ENCODE measurements at places on chromosomes 13 and 19.
A peak's percentile ranks its signal among the peaks of the same experiment; 100 is the strongest.

GRCh38 chr19:46478356-46478986 is 7.1 kb upstream of the PNMA8A start:
- DNase-seq, result peak; percentile 15

GRCh38 chr13:35629026-35629425 is 152.5 kb upstream of the MAB21L1 start:
- no peak for DNase-seq

GRCh38 chr19:6070720-6071485 is 39.4 kb downstream of the RFX2 start:
- DNase-seq, result no peak

GRCh38 chr13:79648191-79648590 is 167.2 kb downstream of the NDFIP2 start:
- no peak for DNase-seq

- DNase-seq, result no peak
Observed at GRCh38 chr13:109569958-109570711, 216.2 kb downstream of the IRS2 start.

DNA sequence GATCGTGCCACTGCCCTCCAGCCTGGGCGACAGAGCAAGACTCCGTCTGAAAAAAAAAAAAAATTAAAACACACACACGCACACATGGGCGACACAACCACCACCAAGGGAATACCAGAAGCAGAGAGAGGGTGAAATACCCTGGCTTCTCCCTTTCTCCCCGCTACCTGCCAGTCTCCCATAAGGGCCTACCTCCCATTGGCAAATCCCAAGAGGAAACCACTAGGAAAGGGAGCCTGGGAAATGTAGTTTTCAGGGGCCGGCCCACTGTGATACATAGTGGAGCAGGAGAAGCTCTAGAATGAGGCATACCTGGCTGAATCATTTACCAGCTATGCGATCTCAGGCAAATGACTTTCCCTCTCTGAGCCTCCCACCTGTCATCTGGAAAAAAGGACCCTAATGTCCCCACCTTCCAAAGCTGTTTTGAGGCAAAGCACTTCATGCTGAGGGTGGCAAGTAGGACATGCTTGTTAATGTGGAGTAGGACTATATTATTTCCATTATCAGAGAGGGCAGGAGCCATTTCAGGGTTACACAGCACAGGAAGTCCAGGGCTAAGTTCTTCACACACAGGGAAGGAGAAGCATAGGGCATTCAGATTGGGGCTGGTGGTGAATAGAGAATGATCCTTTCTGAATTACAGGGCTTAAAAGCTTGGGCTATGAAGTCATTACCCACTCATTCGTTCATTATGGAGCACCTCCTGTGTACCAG is 14.3 kb upstream of the HNRNPUL1 start:
- DNase-seq, result no peak

GRCh38 chr19:48418317-48419064 is 25.0 kb downstream of the GRIN2D start:
- DNase-seq, result no peak

DNA sequence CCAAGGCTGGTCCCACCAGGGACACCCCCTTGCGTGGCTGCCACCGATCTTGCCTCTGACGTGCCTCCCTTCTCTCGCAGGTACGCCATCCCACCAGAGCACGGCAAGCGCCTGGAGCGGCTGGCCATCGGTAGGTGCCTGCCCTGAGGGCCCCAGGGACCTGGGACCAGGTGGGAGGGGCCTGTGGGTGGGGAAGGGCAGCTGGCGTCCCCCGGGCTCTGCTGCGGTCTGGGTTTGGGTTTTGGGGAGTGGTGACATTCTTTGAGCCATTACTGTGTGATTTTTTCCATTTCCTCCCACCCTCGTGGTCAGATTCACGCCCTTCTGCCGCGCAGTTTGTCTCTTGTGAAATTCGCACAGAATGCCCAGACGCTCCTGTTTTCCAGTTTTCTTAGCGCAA is 102.0 kb downstream of the KDM4B start:
- no peak for DNase-seq

DNA sequence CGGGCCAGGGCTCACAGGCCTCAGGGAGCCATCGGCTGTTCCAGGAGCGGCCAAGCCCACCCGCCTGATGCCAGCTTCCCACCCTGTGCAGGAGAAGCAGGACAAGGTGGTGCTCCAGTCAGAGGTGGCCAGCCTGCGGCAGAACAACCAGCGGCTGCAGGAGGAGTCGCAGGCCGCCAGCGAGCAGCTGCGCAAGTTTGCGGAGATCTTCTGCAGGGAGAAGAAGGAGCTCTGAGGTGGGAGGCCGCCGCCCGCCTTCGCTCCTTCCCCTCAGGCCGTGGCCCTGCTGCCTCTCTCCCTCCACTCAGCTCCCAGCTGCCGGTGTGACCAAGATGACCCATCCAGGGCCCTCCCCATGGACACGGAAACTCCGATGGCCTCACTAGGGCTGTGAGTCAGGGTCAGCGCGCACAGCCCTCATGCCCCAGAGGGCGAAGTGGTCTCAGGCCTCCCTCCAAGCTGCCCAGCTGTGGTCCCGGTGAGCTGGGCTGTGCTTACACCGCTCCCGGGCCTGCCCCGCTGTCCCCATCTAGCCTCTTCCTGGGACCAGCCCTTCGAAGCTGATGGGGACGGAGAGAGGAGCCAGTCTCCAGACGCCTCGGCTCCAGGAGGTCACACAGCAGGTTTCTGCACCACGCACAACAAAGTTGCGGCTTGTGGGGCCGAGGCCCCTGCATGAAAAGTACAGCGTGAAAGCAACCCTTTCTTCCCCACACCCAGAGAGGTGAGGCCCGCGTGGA is 17.8 kb downstream of the DPF1 start:
- no peak for DNase-seq

GRCh38 chr19:39846678-39847486 is 703 bp upstream of the FBL start:
- no peak for DNase-seq

- no peak for DNase-seq
Observed at GRCh38 chr19:30653646-30654386, 281.6 kb downstream of the ZNF536 start.

- DNase-seq, result no peak
Observed at GRCh38 chr19:16605553-16605994, 22.4 kb downstream of the MED26 start.

GRCh38 chr13:59584761-59585670 is 578.7 kb downstream of the DIAPH3 start:
- DNase-seq, result no peak

DNA sequence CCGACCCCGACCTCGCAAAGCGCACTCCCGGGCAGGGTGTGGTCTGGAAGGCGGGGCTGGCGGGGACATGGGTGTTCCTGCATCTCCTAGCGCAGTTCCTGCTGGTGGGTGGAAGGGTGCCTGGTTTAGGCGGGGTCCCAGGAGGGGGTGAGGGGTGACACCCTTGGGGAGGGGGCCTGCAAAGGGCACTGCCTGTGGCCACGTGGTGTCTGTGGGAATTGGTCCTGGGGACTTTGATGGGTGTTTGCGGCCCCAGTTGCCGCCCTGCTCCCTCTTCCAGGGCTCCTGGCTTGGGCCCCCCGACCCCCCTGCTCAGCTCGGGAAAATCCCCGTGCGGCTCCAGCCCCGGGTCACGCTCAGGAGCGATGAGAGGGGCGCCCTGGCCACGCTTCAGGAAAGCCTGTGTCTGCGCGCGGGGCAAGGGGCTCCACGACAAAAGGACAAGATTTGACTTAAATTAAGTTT is 19.1 kb downstream of the WTIP start:
- no peak for DNase-seq

DNA sequence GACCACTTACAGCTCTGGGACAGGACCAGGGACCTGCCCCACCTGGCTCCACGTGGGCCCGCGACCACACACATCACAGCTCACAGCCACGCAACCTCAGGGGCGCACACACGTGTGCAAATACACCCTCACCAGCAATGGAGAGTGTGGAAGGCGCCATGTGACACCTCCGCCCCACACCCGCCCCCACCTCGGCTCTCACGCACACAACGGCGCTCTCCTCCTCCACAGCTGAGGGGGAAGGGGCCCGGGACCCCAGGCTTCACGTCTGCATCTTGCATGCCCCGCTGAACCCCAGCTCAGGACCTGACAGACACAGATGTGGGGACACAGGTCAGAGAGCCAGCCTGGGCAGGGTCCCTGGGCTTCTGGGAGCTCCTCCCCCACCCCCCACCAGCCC is 6.4 kb upstream of the SHISA7 start:
- DNase-seq, result no peak

DNA sequence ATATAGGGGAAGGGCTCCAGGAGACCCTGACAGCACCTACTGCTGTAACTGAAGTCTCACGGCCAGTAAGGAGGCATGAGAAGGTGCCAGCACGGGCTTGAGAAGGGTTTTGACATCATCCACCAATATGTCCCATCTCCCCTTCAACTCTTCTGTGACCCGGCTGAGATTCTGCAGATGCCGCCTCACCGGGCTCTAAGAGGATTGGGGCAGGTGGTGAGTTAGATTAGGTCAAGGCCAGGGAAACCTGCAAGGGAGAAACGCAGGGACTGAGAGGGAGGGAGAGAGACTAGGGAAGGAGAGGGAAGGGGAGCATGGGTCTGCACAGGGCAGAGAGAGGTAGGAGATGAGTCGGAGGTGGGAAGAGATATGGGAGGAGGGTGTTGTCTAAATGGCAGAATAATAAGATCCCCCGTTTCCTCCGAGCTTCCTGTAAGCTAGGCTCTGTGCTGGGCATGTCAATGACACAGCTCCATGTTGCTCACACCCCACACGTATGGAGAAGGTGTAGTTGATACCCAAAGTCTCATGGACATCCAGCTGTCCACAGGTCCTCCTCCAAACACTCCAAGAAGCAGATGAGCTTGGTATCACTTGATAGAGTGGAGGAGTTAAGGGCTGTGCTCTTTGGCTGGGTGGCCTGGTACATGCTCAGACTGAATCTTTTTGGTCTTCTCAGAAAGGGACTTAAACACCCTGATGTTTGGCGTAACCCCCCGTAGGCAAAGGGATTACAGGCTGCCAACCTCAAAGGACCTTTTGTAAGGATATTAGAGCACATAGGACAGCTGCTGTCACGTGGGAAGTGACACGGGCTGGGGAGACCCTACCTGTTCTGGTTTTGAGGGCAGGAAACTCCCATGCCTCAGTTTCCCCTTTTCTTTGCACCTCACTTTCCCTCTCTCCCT is 6.1 kb downstream of the TPRX1 start:
- no peak for DNase-seq

DNA sequence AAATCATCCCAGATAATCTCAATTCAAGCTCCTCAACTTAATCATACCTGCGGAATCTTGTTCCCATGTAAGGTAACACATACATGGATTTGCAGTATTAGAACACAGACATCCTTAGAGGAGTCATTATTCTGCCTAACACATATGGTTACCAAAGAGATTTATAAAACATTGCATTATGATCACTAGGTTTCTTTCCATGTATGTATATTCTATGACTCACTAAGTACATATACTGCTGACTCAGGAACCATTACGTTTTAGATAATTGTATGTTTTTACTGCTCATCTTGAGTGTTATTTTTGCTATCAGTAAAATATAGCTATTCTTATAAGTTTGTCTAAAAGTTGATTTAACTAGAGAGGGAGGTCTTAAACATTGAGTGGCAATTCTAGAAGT is 182.9 kb downstream of the SLITRK6 start:
- DNase-seq, result no peak

- peak; percentile 57 for DNase-seq
Observed at GRCh38 chr13:112968910-112969691, at the start of gene MCF2L. MCF2L (plus strand) TSS chr13:112969214; CDS start chr13:112969380, 166 bp downstream.

DNA sequence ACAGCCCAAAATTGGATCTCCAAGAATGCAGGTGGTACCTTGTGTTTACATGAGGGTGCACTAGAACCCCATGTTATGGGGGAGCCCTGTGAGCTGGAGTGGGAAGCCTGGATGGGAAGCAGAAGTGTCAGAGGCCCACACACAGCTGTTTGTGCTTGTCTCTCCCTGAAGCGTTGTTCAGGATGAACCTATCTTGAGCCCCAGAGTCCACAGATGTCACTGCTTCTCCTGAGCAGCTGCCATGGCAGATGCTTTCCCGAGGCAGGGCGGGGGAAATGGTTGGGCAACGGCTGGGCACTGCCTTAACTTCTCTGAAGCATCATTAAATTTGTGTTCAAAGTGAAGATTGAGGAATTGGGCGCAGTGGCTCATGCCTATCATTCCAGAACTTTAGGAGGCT is 17.1 kb upstream of the CHST8 start:
- no peak for DNase-seq

- no peak for DNase-seq
Observed at GRCh38 chr19:10061717-10062310, 24.3 kb upstream of the SHFL start.

DNA sequence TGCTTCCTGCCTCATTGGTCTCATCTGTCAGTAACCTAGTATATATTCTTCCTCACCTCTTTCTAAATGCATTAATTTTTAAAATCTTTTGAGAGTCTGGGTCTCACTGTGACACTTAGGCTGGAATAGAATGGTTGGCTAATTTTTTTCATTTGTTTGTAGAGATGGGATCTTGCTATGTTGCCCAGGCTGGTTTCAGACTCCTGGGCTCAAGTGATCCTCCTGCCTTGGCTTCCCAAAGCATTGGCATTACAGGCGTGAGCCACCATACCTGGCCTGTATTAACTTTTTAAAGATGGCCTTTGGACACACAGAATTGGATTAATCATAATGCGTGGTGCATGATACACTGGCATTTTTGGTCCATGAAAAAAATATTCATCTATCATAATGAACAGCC is 29.9 kb downstream of the SIPA1L3 start:
- DNase-seq, result no peak

- DNase-seq, result no peak
Observed at GRCh38 chr13:58573743-58574142, 942.2 kb downstream of the PCDH17 start.

GRCh38 chr13:40069173-40070044 is 413.9 kb downstream of the COG6 start:
- DNase-seq, result peak; percentile 36

DNA sequence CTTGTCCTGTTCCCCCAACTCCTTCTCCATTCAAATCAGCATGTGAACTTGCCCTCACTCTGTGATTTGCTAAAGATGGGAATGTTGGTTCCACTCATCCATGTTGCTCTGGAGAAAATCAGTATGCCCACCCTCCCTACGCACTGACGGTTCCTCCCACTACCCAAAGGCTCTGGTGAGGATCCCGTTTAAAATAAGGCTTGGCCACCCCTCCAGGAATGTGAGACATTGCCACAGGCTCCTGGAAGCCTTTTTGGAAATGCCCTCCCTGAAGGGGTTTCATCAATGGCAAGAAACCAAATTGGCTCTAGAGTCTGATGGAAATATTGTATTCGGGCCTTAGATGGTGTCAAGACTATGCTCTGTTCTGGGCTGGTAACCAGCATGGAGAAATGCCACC is 187.3 kb downstream of the USP12 start:
- DNase-seq, result no peak

- DNase-seq, result no peak
Observed at GRCh38 chr13:71874458-71874857, 7.5 kb upstream of the DACH1 start.
